ENCODE measurements at places on chromosomes 4 and X.

GRCh38 chrX:632366-633042 lies 1.9 kb downstream of the SHOX start:
- peak; percentile 52 for DNase-seq

DNA sequence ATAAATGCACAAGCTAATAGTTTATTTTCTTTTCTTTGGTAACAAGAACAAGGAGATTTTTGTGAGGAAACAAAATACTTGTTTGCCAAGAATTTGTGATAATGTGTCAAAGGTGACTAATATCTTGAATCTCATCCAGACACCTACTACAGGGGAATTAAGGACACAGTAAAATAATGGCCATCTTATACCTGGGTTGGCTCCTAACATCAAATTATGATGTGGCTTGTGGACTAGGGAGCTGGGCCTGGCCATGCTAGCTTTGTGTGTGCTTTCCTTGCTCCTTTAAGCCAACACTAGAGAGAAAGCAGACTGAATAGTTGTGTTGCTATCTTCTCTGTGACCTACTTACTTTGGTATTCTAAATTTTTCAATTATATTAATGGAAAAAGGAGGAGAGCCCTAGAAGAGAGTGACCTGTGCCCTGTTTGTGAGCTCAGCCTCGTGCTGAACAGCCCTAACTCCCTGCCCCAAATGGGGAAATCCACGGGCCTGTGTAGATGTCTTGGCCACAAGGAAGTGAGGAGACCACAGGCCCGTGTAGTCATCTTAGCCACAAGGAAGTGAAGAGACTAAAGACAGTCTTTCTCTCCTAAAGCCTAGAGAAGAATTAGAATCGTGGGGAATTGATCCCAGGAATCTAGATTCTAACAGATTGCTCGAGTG lies 23.3 kb downstream of the ARHGAP24 start:
- DNase-seq, result no peak

DNA sequence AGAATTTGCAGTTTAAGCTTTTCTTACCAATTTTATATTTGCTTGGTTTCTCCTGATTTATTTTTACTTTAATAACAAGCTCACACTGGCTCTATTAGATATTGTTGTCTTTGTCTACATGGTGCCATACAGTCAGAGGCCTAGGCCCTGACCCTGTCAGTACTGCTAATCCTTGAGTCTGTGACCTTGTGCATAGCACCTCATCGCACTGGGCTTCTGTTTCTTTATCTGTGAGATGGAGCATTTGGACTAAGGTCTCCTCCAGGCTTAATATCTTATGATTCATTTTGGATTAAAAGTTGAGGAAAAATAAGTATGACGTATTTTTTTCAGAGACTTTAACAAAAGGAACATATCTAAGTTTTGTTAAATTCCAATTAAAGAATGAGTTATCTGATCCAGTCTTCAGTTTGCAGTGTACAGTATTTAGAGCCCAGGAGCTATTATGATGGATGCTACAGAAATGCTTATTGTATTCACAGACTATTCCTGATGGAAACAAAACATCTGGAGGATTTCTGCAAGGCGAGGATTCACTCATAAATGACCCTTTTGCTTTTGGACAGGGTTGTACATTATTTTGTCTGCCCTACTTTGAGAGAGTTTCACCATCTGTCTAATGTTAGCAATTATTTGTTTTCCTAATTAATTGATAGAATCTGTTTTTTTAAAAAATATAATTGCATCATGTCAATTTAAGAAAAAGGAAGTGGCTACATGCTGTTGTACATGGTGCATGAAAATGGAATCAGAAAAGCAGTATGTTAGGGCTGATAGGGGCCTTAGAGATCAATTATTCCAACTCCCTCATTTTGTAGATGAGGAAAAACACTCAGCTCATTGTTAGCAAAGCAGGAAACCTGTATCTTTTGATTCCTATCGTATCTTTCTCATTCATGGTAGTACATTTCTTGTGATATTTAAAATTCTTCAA lies 203.6 kb downstream of the BANK1 start:
- DNase-seq, result no peak

DNA sequence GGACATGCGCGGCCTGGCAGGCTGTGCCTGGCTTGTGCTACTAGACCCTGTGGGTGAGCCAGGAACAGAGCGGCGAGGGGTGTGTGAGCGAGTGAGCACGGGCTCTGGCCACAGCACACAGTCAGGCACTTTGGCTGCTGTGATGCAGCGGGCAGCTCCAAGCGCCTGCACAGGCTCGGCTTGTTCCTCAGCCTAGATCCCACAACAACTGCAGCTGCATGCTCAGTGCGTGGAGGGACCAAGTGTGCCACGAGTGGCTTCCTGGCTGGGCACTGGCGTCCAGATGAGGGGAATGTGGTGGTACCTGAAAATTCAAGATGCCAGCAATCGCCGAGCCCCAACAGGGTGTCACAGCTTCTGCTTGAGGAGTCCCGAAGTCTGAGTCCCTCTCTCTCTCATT lies 1056.6 kb downstream of the RAPGEF2 start:
- DNase-seq, result no peak

GRCh38 chr4:77052352-77052751 lies 23.4 kb downstream of the CCNI start:
- DNase-seq, result no peak

- DNase-seq, result no peak
Observed at GRCh38 chr4:185702147-185702663, 109.8 kb downstream of the SORBS2 start.

DNA sequence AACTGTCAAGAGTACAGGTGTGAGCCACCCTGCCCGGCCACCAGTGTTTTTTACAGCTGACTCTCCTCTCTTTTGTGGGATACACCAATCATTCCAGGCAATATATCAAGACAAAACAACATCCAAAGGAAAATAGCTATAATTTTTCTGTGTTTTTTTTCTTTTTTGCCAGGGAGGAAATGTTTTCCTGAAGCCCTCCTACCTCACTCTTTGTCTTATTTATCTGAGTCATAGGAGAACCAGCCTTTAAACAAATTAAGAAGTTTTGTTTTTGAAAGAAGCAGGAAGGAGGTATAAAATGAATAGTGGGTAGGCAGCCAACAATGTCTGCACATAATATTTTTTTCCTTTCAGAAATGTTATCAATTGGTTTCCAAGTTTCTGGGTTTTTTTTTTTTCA lies 493.9 kb downstream of the CCSER1 start:
- DNase-seq, result no peak

GRCh38 chrX:63935835-63936234 lies 150.8 kb upstream of the ARHGEF9 start:
- no peak for DNase-seq

DNA sequence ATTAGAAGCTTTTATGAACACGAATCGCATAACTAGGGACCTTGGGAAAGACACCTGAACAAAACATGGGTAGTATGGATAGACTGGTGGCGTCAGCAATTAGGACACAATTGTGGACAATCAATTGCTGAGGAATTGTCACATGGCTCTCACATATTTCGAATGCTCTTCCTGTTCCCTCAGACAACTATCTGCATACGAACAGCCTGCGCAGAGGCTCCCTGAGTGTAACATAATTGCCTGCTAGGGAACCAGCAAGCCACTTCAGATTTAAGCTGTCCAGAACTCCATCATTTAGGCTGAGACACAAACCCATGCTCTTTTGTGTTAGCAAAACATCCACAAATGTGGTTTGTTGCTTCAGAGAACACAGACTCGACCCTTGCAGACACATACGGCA lies 160.8 kb downstream of the MGST2 start:
- no peak for DNase-seq

- no peak for DNase-seq
Observed at GRCh38 chr4:10655968-10656367, 28.6 kb downstream of the CLNK start.

GRCh38 chrX:1244164-1245076 lies 24.2 kb upstream of the CSF2RA start:
- peak; percentile 69 for DNase-seq

- DNase-seq, result no peak
Observed at GRCh38 chr4:84651499-84651898, 68.6 kb downstream of the CDS1 start.

DNA sequence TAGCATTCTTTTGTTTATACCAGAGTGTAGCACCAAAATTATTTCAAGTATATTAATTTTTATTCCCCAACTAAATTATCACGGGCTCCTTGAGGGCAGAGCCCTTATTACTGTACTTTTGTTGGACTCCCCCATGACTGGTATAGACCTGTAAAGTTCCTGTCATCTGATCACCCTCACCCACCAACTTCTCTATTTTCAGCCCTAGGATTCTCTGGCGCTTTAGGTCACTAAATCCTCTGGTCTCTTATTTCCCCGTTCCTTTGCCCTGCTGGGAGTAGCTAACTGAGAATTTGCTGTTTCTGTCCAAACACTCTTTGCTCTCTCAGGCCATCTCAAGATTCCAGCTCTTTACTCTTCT lies 3.2 kb upstream of the XKRX start:
- no peak for DNase-seq

DNA sequence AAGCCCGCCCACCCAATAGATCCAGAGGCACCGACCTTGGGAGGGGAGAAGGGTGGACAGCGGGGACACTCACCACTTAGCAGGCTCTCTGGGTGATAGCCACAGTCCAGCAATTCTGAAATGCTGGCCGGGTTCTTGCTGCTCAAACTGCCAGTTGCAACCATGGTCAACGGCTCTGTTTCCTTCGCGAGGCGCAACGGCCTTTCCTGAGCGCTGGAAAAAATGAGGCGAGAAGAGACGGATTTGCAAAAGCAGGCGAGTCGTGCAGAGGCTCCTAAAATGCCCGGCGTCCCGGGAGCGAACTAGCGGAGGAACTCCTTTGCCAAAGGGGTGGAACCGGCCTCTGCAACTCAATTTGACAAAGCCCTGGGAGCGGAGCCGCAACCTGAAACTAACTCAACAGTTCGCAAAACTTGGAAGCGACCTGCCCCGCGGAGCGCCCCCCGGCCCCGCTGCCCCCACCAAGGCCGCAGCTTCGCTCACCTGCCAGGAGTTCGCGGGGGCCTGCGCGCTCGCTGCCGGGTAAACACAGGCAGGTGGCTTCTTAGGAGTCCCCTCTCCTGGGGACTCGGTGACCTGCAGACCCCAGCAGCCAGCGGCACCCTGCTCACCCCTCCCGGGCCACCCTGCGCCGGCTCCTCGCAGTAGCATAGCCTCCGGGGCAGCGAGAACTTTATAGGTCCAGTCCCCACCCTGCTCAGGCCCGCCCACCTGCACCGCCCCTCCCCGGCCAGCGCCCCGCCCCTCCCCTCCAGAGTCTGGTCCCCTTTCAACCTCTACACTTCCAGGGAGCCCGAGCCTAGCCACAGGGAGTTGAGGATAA lies at the start of gene DDIT4L:
DDIT4L (minus strand) TSS at position 649 of the 823 bp plus-strand sequence; CDS start at position 164, 485 bp downstream.
- DNase-seq, result peak; percentile 79

GRCh38 chr4:36024901-36025660 lies 219.2 kb downstream of the ARAP2 start:
- no peak for DNase-seq

GRCh38 chrX:29172880-29173279 lies 585.6 kb downstream of the IL1RAPL1 start:
- DNase-seq, result no peak

Measured in left hindlimb (tissue), 1 donor.